ENCODE measurements at places on chromosomes 3 and 15.

GRCh38 chr15:50493625-50494024, 52.8 kb downstream of the USP50 start:
- no peak for DNase-seq

- DNase-seq: no peak
Observed at GRCh38 chr3:188594139-188594538, 440.2 kb downstream of the LPP start.

GRCh38 chr15:97597801-97598200, 362.7 kb upstream of the ARRDC4 start:
- DNase-seq: no peak

- DNase-seq: no peak
Observed at GRCh38 chr15:57646087-57646486, 54.4 kb downstream of the MYZAP start.

- DNase-seq: no peak
Observed at GRCh38 chr15:99123713-99124451, 19.0 kb downstream of the SYNM start.

DNA sequence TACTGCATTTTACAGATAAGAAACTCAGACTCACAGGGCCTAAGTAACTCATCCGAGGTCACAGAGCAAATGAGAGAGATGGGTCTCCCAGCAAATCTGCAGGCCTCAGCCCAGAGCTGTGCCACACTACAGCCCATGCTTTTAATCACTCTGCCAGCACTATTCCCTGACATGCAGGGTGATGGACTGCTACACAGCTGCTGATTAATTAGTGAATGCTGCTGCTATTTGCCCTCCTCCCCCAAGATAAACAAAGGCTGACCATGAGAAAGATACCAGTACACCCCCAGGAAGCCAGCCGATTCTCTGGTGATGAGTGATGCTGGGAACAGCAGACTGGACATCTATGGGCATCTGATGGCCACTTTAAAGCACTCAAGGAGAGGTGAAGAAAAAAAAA, 39.3 kb downstream of the RFTN1 start:
- no peak for DNase-seq

DNA sequence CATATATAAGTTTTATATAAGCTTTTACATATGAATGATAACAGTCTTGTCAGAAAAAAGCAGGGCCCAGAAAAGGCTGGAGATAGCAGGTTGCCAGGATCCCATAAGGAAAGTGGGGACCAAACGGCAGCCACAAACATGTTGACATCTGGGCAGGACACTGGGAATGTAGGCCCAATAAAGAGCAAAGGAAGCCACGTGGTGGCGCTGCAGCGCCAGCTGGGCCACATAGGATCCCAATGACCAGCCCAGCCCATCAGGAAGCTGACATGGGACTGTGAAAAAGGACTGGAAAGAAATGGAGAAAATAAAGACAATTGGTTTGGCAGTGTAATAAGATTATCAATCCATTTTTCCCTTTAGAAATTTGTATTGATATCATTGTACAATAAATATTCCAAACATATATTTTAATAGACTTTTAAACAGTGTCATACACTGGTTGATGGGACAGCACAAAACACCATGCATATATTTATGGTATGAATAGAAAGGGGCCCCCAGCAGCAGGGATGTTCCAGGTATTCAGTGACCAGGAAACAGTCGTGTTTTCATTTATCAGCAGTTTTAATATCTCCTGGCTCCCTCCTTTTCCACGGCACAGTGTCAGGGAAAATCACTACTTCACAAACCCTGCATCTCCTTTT, 89.0 kb upstream of the STRIT1 start:
- no peak for DNase-seq

GRCh38 chr3:183114384-183115178, 15.3 kb upstream of the MCCC1 start:
- DNase-seq: no peak

Measured in activated effector memory CD4-positive, alpha-beta T cell treated with Interleukin-2 at 50 U/mL for 16 hours (primary cell).